CD4-positive, alpha-beta T cell treated with Interleukin-4 for 4 hours (primary cell): ENCODE measurements at places on chromosomes 6 and 20.

DNA sequence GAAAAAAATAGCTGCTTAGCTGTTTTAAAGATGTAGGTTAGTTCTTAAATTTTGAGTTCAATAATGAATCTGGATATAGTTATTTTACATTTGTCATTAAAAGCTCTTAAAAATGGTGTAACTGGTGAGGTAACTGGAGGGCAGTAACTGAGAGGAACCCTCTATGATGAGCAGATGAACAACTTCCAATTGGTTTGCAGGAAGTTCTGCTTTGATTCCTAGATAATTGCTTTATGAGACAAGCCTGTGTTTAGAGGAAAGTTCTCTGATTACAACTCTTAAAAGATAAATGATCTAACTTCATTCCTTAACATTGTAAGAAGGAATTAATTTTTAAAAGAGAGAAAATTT, 8.5 kb downstream of the MYLIP start:
- DNase-seq = no peak

- peak; percentile 35 for DNase-seq
These were observed 55.2 kb upstream of the PREP start for GRCh38 chr6:105458084-105458483.

- no peak for DNase-seq
These were observed 17.5 kb upstream of the ZBTB2 start for GRCh38 chr6:151408858-151409257.

- no peak for DNase-seq
These were observed 56.7 kb downstream of the ARHGAP18 start for GRCh38 chr6:129653229-129653628.

DNA sequence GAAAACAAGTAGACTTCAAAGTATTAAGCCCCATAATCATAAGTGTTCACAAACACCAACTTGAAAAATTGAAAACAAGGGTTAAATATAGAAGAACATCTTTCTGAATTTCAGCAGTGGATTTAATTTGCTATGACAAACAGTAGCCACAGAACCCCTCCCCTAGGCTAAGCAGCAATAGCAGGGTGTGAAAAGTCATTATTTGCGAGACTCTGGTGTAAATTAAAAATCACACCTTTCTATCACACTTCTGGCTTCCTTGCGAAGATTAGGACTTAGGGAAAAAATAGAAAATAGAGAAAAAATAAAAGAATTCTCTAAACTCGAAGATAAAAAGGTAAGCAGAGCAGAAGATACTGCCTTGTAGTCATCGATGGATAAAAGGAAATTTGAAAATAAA, 6.1 kb downstream of the SAMD3 start:
- peak; percentile 54 for DNase-seq
